ENCODE measurements at places on chromosomes 2 and 18.

DNA sequence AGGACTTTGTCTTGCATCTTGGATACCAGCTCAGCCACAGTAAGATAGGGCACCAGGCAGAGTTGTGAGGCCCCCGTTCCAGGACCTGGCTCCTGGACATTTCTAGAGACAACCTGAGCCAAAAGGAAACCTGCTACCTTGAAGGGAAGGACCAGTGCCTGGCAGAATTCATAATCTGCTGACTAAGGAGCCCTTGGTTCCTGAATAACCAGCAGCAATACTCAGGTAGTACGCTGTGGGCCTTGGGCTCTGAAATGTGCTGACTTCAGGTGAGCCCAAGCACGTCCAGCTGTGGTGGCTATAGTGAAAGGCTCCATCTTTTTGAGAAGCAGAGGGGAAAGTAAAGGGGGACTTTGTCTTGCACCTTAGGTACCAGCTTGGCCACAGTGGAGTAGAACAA, 28.5 kb downstream of the SERPINB11 start:
- DNase-seq = no peak

DNA sequence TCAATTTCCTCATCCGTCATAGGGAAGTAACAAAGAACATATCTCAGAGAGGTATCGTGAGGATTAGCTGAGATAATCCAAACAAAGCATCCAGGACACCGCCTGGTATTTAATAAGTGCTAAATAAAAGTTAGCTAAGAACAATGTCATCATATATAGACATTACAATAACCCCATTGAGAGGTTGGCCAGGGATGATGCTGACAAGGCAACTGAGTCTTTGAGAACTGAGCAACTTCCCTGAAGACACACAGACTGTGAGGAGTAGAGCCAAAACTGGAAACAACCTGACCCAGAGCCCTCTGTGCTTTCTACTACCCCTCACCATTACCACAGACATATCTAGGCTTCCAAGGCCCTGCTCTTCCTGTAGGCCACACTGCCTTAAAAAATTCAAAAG, 1.6 kb upstream of the DCTN1 start:
- DNase-seq = no peak

DNA sequence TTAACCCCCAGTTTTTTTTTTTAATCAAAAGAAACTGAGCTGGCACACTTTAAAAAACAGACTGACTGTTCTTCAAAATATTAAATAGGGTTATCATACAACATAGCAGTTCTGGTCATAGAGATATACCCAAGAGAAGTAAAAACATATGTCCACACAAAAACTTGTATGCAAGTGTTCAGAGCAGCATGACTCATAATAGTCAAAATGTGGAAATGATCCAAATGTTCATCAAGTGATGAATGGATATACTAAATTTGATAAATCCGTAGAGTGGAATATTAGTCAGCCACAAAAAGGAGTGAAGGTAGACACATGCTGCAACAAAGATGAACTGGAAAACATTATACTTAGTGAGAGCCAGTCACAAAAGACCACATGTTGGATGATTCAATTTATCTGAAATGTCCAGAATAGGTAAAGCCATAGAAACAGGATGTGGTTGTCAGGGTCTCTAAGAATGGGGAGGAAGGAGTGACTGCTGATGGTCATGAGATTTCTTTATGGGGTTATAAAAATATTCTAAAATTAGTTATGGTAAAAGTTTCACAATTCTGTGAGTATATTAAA, 5.1 kb downstream of the SMIM21 start:
- peak; percentile 26 for DNase-seq

GRCh38 chr18:32425466-32425865, 45.2 kb downstream of the GAREM1 start:
- no peak for DNase-seq

DNA sequence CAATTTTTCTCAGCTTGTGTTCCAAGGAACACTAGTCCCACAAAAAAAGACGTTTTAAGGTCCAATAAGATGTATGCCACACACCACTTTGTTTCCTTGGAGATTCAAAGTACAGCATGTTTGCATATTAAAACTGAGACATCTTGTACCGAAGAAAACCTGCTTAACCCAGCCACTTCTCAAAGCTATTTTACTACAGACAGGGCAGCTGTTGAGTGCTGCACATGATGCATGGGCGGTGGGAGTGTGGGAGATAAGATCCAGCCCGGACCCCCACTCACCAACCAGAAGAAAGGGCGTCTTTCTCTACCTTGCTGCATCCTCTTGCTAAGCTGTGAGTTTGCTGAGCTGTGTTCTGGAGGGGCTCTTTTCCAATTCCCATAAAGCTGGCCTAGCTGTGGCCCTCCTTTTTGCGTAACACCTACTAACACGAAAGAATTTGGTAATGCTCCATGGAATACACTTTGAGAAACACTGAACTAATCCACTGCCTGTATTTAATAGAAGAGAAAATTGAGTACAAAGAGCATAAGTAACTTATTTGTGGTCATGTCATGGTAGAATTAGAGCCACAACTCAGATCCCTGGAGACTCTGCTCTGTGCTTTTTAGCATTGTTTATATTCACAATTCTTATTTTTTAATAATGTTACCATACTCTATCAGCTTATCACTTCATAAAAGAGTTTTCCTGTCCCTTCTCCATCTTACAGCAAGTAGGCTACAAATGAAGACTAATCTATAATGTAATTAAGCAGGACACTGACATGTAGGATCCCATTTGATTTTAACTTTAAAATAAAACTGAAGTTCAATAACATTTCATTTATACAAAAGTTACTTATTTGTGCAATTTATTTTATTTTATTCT, 90.0 kb downstream of the PLEKHM3 start:
- DNase-seq = no peak

DNA sequence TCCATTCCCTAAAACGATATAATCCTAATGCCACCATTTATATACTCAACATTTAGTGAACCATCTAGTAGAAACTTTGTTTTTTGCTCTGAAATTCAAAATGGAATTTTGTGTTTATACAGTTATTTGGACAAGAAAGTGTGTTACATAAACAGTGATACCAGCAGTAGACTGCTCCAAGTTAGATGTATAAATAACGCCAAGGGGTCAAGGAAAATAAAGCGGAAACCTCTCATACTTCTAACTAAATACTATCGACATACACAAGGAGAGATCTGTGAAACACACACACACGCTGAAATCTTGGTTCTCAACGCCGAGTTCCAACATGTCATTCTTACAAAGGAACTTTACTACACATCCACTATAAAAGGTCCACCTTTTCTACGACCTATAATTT, 1.2 kb downstream of the TXNL1 start:
- peak; percentile 28 for DNase-seq

GRCh38 chr2:216505133-216506106, 6.8 kb downstream of the RPL37A start:
- peak; percentile 30 for DNase-seq

Measured in KBM-7 (cell line).